A549 treated with Mapracorat at 1 μM for 4 hours (cell line): ENCODE measurements at places on chromosomes 6 and 20. TPM values are rescaled to one million over a fixed set of nuclear protein-coding genes. Genes with fewer than 3 reads are reported as not detected.

The CPNE1 gene
- 172 to 223 TPM (median 215 TPM) in 5 replicates for total RNA-seq

The BPI gene
- not detected in 5 replicates for total RNA-seq

The STMND1 gene
- not detected in 5 replicates for total RNA-seq

The L3MBTL3 gene
- 2.0 to 3.3 TPM (median 3.1 TPM) in 5 replicates for total RNA-seq

The MDFI gene
- total RNA-seq = 0.33 to 1.2 TPM (median 0.85 TPM) in 5 replicates

The HSPA12B gene
- 0.25 to 0.74 TPM (median 0.53 TPM) in 5 replicates for total RNA-seq
